Muscle of arm (tissue), 14 donors: ENCODE measurements at places on chromosomes 5 and 9. TPM values are rescaled to one million over a fixed set of nuclear protein-coding genes. Genes with fewer than 3 reads are reported as not detected.
A peak's percentile ranks its signal among the peaks of the same experiment; 100 is the strongest.

DNA sequence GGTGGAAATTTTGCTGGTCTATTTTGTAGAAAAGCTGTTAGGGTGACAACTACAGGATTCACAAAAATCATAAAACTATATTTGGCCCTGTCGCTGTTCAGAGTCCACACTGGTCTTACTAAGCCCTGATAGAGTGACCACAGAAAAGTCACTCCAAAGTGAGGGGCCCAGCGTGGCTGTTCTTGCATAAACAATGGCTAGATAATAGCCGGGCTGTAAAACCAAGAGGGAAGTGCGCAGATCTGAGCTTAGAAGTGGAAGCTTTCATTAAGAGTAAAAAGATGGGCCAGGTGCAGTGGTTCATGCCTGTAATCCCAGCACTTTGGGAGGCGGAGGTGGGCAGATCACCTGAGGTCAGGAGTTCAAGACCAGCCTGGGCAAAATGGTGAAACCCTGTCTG is 15.5 kb upstream of the CTSL start:
- no peak for DNase-seq

MAMDC4 gene
- 5.1 TPM for polyA plus RNA-seq

GRCh38 chr9:10134266-10134665 is 478.5 kb downstream of the PTPRD start:
- no peak for DNase-seq

- DNase-seq, result no peak
Observed at GRCh38 chr9:2024888-2025782, 10.0 kb downstream of the SMARCA2 start.

OCLN gene
- not detected for polyA plus RNA-seq

GRCh38 chr5:132067941-132068808 is 5.4 kb upstream of the CSF2 start:
- DNase-seq, result no peak

- no peak for DNase-seq
Observed at GRCh38 chr5:135264451-135265440, 134.3 kb downstream of the MACROH2A1 start.

TLR4 gene
- polyA plus RNA-seq, result 6.4 TPM

DNA sequence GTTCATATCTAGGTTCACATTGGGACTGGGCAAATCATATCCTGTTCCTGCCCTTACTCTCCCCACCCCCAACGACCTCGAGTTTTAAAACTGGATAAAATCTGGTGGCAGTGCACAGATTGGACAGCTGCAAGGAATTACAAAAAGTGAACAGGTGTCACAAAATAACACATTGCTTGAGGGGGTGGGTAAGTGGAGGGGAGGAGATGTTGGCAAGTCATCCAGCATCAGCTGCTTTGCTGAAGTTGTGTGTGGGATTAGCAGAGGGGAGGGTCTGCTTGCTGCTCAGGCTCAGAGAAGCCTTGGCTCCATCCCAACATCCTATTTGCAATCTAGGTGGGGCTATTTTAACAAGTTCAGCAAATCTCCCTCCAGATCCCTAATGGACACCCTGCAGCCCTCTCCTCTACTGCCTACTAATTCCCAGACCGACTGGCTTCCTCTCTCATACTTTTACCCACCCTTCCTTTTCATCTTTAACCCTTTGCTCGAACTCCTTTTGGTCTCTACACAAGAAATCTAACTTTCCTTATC is 39.8 kb upstream of the SLC24A2 start:
- peak; percentile 15 for DNase-seq

GRCh38 chr5:74034733-74035132 is 408.7 kb downstream of the ARHGEF28 start:
- no peak for DNase-seq

DNA sequence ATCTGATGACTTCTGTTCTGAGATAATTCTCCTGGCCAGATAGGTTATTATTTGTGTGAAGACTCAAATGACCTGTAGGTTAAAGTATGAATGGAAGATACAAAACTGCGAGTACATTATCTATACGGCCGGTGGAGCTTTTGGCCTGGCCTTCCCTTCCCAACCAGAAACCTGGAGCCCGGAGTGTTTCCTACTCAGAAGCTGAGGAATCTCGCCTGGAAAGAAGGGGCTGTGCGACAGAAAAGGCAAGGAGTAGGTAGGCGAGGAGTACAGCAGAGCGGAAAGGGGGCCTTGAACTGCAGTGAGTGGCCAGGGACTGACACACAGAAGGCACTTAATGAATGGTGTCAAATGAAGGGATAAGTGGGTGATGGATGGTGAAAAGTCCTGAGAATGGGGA is 34.6 kb downstream of the ANGPTL2 start:
- DNase-seq, result no peak

DNA sequence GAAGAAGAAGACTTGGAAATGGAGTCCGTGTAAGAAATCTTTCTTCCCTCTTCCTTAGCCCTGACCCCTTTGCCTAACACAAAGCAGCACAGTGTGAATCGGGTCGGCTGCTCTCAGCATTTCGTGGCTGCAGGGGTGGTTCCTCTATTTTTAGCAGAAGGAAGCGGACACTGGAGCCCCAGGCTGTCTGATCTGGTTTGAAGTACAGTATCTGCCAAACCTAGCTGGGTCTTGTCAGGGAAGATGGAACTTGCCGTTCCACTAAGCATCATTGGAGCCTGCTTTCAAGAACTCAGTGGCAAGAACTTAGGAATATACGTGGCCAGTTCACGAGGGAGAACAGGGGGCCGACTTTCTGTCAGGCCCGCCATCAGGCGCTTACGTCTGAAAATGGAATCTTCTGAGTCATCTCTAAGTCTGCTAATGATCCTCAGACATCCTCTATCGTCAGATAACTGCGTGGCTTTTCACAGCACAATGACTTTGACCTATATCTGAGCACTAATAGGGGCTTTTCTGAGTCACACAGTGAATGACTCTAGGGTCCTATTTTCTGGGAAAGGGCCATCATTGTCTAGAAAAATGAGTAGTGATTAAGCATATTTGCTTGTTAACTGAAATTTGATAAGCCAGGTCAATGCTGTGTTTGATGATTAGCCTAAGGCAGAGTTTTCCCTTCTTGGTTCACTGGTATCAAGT is 43.3 kb upstream of the NCS1 start:
- DNase-seq, result no peak

- DNase-seq, result no peak
Observed at GRCh38 chr9:103261951-103262350, 266.8 kb downstream of the CYLC2 start.

GRCh38 chr5:95644351-95645042 is 2.1 kb upstream of the RFESD start:
- no peak for DNase-seq

GRIA1 gene
- 0.65 TPM for polyA plus RNA-seq

GRCh38 chr5:178699681-178700253 is 30.7 kb downstream of the ZNF354A start:
- DNase-seq, result no peak

GRCh38 chr9:105290418-105290817 is 46.0 kb downstream of the SLC44A1 start:
- DNase-seq, result no peak

- DNase-seq, result no peak
Observed at GRCh38 chr9:88791105-88791805, 200.0 kb upstream of the S1PR3 start.

PCDHGA9 gene
- polyA plus RNA-seq, result 4.2 TPM

CD74 gene
- polyA plus RNA-seq, result 69.5 TPM

DNA sequence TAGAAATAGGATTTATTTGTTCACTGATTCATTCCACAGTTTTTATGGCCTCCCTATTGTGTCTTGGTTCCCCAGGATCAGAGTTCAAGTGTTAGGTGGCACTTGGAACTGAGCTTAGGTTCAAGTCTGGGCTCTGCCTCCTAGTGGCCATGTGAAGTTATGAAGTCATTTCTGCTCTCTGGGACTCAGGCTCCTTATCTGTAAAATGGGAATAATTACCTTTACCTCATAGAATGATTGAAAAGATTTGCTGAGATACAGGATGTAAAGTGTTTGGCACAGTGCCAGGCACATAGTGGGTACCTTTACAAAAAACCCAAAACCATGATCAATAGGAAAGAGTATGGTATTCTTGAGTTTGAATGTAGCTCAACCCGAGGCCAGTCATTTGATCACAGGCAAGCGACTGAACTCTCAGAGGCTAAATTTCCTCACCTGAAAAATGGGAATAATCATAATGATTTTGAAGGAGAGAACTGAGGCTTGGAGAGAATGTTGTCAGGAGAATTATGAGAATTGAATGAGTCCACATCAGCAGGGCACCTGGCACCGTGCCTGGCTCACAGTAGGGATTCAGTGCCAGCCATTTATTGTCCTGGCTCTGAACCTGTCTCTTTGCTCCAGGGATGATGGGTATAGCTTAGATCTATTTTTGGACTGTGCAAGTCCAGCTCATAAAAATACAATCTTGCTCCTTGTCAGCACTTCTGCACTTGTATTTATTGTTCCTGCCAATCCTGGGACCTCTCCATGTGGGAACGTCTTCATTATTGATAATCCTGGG is 10.8 kb downstream of the NSG2 start:
- no peak for DNase-seq

GRCh38 chr5:15993334-15993733 is 186.3 kb downstream of the MARCHF11 start:
- DNase-seq, result no peak

- DNase-seq, result no peak
Observed at GRCh38 chr9:33851301-33851700, 34.3 kb downstream of the UBE2R2 start.

DNA sequence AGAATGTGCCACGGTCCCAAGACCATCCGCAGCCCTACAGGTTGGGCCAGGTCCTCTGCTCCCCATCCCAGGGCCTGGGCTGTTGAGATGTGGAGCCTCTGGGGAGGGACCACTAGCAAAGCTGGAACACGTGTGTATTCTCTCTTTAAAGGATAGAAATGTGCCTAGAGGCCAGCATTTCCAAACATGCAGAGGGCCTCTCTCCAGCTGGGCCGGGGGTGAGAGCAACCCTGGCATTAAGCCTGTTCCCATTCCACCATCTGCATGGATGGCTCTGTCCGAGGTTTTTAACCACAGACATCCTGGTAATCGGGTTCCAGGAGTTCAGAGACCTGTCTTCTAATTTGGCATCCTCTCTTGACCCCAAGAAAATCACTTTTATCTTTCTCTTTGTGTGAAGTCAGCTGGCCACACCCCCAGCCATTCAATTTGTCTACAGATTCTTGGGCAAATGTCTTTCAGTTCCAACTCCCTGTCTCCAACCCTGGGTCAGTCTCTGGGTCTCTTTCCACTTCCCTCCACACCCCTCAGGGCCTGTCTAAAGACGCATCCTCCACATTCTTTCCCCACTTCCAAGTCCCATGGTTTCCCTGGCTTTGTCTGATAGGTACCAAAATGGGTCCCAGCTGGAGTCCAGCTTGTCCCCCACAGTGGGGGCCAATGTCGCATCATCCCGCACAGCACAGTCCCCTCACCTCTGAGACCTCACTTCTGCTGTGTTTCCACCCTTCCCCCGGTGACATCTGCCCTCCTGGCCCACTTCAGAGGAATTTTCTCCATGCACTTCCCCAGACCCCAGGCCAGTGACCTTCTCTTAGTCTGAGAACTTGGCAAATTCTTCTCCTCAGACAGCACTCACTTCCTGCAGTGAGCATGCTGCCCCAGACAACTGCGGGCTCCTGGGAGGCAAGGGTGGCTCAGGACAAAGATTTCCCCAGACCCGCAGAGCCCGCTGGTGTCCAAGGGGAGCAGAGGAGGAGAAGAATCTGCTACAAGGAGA is 56.8 kb downstream of the PTPDC1 start:
- DNase-seq, result no peak

DNA sequence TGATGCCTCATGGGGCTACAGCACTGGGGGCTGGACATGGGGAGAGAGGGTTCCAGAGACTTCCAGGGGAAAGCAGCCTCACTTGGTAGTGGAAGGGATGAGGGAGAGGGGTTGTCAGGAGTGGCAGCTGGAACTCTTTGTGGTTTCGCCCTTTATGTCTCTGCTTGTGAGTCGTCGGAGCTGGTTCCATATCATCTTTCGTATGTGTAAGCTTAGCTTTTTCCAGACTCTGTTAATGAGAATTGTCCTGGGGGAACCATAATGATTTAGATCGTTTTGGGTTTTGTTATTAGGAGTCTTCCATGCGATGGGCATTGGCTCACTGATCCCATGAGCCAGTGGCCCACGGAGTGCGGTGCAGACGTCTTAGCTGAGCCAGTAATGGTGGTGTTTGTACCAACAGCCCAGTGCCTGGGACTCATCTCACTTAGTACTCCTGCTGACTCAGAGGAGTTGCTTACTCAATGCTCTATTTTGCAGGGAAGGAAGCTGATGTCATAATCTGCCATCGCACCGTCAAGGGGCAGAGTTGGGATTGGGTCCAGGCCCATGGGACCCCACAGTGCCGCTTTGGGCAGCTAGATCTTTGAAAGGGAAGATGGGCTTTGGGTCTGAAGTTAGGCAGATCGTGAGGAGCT is 48.5 kb downstream of the NEK6 start:
- DNase-seq, result no peak

DNA sequence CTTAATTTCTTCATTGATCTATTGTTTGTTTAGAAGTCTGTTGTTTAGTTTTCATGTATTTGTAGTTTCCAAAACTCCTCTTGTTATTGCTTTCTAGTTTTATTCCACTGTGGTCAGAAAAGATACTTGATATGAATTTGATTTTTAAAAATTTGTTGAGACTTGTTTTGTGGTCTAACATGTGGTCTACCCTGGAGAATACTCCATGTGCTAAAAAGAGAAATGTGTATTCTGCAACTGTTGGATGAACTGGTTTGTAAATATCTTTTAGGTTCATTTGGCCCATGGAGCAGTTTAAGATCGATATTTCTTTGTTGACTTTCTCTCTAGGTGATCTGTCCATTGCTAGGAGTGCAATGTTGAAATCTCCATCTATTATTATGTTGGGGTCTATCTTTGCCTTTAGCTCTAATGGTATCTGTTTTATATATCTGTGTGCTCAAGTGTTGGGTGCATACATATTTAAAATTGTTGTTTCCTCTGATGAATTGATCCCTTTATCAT is 150.6 kb upstream of the ATP10B start:
- DNase-seq, result no peak

DNA sequence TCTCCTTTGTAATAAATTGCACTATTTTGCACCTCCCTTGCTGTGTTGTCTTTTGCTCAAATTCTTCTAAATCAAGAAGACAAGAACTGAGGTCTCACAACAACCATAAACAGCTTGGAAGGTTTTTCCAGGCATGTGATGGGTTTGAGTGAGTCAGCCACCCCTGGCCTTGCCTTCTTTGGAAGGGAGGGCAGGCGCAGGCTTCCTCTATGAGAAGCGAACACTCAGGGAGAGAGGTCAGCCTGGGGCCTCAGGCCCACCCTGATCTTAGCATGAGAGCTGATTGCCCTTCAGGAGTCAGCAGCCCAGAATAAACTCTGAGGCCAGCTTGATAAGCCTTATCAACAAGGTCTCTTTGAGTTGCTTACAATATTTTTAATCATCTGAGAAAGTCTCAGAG is 31.6 kb downstream of the S1PR3 start:
- DNase-seq, result no peak

GRCh38 chr5:167553511-167553910 is 737.9 kb upstream of the WWC1 start:
- no peak for DNase-seq

GRCh38 chr9:73906671-73907070 is 590.5 kb upstream of the RORB start:
- DNase-seq, result no peak

FSTL4 gene
- polyA plus RNA-seq, result not detected

DNA sequence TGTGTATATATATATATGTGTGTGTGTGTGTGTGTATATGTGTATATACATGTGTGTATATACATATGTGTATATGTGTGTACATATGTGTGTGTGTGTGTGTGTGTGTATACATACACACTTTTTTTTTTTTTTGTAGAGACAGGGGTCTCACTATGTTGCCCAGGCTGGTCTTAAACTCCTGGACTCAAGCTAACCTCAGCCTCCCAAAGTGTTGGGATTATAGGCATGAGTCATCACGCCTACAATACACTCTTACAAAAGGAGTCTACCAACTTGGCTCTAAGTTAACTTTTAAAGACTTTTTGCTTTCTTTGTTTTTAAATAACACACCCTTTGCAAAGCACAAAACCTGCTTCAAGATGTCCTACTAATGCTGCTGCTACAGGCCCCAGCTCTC is 2.1 kb downstream of the C9orf78 start:
- no peak for DNase-seq
